ENCODE measurements at places on chromosomes 7 and 10.

- no peak for DNase-seq
Measured at GRCh38 chr10:96341219-96342182, 17.3 kb downstream of the OPALIN start.

- no peak for DNase-seq
Measured at GRCh38 chr7:73789051-73789450, 19.0 kb upstream of the CLDN3 start.

DNA sequence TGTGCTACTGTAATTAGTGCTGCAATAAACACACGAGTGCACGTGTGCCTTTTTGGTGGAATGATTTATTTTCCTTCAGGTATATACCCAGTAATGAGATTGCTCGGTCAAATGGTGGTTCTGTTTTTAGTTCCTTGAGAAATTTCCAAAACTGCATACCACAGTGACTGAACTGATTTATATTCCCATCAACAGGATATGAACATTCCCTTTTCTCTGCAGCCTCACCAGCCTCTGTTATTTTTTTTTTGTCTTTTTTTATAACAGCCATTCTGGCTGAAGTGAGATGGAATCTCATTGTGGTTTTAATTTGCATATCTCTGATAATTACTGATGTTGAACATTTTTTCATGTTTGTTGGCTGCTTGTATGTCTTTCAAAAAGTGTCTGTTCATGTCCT is 922.9 kb upstream of the LRRN3 start:
- no peak for DNase-seq

GRCh38 chr10:100184840-100185239 is 989 bp downstream of the ERLIN1 start:
- DNase-seq: peak; percentile 20

GRCh38 chr10:119030421-119031250 is 1.1 kb downstream of the NANOS1 start:
- DNase-seq: peak; percentile 73

DNA sequence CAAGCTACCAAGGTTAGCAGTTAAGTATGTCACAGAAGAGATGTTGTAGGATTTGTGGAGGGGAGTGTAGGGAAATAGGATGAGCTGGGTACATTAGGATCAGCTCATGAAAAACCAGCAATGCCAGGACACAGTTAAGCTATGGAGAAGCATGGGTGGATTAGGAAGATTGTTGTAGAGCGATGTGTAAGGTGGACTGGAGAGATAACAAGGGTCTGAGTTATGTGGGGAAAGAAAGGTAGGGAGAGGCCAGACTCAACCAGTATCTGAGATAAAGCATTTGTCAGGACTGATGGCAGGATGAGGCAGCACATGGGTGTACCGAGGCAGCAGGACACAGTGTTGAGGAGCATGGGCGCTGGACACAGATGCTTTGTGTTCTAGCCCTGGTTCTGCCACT is 85.4 kb upstream of the PRR15 start:
- no peak for DNase-seq
